ENCODE measurements at places on chromosomes 3 and 15.

- DNase-seq, result no peak
Observed at GRCh38 chr15:25738171-25738965, 124.8 kb downstream of the ATP10A start.

GRCh38 chr3:11808231-11808630 lies 38.5 kb downstream of the TAMM41 start:
- DNase-seq, result no peak

DNA sequence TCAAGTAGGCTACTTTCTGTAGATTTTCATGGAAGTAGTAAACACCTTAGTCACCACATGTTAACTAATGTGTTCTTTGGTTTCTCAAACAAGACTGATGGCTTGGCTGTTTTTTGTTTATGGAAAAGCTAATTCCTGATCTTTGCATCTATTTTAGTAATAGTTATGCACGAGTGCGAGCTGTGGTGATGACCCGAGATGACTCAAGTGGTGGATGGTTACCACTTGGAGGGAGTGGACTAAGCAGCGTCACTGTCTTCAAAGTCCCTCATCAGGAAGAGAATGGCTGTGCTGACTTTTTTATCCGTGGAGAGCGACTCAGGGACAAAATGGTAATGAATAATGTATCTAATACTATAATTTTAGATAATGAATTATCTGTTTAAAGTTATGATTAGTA lies 46.6 kb downstream of the SPRED1 start:
- DNase-seq, result no peak

- DNase-seq, result no peak
Observed at GRCh38 chr15:73345658-73346057, 23.1 kb downstream of the HCN4 start.

GRCh38 chr3:120469882-120470301 lies 19.1 kb upstream of the FSTL1 start:
- DNase-seq, result no peak

GRCh38 chr3:126932188-126932931 lies 50.6 kb upstream of the PLXNA1 start:
- no peak for DNase-seq

- no peak for DNase-seq
Observed at GRCh38 chr3:69299344-69299743, 86.5 kb downstream of the FRMD4B start.

- DNase-seq, result no peak
Observed at GRCh38 chr3:22334996-22335395, 584.0 kb upstream of the ZNF385D start.

DNA sequence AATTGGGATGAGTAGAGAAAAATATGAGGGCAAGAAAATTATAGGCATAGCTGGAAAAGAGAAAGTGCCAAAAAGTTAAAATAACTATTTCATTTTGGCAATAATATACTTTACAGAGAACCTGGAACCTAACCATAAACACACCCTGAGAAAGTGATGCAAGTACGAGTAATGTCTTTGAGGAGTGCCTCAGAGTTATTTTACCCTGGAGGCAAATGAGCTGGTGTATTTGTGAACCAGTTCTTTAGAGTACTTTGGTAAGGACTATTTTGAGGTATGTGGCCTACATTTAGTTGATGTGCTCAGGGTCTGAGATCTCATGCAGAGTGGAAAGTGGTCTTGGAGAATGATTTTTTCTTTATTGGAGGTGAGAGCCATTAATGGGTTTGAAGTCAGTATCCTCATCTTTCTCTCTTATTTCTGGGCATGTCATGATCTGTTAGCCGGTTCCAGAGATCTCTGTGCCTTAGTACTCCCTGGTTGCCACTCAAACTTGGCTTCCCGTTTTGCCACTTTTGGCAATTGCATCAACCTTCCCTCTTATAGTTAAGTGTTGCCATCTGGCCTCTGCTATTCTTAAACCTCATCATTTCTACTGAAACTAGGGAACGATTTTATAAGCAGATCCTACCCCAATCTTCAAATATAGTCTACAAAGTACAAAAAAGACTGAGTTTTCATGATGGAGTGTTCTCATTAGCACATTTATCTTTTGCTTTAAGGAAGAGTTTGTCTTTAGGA lies 145.7 kb downstream of the EPHA6 start:
- peak; percentile 94 for DNase-seq

GRCh38 chr15:91922646-91923547 lies 69.4 kb downstream of the SLCO3A1 start:
- DNase-seq, result peak; percentile 88

DNA sequence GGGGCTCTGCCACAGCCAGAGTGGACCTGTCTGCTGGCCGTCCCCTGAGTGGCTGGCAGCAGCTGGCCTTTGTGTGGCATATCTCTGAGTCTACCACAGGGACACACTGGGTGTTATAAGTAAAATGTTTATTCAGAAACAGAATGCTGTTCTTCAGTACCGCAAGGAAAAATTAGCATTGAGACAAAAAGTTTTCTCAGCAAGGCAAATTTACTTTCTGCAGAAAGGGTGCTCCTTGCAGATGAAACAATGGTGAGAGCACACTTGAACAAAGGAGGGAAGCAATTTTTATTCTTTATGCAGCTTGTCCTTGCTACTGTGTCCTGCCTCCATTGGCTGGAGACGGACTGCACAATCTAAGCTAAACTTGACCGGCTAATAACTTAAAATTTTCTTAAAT lies 4.0 kb downstream of the TMEM89 start:
- DNase-seq, result no peak
